CD8-positive, alpha-beta T cell (primary cell): ENCODE measurements at places on chromosomes 5 and 9.

DNA sequence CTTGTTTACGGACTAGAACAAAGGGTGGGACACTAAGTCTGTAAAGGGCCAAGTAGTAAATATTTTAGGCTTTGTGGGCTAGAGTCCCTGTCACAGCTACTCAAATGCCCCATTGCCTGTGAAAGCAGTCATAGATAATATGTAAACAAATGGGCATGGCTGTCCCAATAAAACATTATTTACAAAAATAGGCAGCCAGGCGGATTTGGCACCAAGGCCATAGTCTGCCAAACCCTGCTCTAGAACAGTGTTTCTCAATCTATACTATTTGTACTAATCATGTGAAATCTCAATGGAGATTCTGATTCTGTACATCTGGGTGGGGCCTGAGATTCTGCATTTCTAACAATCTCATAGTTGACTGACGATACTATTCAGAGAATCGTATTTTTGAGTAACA, 92.0 kb downstream of the RFX3 start:
- no peak for DNase-seq

GRCh38 chr9:107683566-107683965, 194.0 kb upstream of the KLF4 start:
- no peak for DNase-seq

- DNase-seq = no peak
Observed at GRCh38 chr5:119379096-119379495, 23.3 kb downstream of the TNFAIP8 start.

DNA sequence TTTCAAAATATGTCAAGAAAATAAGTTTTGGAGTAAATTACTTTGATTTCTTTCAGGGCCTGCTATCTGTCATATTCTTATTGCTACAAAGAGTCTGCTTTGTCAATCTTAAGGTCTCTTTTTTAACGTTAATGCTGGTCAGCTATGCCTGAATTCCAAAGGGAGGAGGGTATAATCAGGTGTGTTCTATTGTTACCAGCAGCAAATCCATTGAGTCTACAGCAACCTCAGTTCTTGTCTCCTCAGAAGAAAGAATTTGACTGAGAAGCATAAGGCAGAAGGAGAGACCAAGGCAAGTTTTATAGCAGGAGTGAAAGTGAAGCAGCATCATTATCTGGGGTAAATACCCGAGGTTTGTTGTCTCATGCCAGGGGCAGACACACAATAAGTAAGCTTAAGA, 23.7 kb upstream of the MINAR2 start:
- no peak for DNase-seq

DNA sequence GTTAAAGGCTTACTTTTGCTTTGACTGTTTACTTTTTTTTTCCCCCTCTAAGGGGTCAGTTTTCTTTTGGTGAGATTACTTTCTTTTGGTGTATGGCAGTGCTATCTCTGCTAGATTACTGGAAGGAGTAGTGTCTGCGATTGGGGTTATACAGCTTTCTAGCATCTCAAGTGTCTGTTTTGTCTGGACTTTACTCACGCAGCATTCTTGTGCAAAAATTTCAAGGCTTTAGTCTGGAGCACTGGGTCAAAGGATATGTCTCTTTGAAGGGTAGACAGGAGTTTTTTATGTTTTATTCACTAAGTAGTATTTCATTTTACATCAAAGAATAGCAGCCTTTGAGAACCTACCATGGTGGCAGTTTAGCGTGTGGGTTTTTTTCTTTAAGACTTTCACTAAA, 52.6 kb downstream of the NDUFS4 start:
- DNase-seq = no peak
